ENCODE measurements at places on chromosomes 1 and 21.

DNA sequence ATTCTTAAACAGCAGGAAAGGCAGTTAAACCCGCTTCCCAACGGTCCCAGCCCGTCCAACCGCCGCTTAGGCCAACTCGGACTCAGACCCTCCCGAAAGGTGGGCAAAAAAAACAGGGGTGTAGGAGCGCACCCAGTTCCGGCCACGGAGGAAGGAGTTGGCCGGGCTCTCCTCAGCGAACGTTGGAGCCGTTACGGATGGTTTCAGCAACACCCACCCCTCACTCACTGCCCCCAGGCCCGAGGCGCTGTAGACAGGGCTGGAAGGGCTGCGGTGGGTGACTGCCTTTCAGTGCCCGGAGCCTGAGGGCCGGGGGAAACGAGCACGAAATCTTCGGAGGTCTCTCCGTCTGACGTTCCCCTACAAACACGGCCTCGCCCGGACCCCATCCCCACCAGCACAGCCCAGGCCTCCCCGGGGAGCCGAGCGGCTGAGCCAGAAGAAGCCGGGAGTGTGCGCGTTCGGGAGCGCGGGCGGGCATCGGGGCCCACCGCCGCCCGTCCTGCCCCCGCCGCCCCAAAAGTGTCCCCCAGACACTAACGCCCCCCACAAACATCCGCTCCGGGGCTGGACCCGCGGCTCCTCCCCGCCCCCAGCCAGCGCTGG lies 1.3 kb downstream of the KDM5B start:
- no peak for DNase-seq

- DNase-seq, result no peak
These were observed 26.3 kb downstream of the USP24 start for GRCh38 chr1:55188909-55189308.

DNA sequence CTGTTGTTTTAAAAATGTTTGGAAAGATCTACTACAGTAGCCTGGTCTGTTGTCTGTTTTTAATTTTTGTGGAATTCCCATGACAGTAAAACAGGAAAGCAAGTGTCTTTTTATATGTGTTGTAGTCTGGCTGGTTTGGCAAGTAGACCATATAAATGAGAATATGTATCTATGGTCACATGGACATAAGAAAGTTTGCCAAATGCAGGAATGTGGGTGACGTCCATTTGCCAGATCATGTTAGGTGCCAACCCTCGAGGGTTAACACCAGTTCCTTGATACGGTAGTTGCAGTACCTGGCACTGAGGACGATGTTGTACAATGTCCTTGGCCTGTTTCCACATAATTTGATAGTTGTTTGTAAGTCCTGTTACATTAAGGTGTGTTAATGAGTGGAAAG lies 6.2 kb downstream of the DAP3 start:
- DNase-seq, result no peak

DNA sequence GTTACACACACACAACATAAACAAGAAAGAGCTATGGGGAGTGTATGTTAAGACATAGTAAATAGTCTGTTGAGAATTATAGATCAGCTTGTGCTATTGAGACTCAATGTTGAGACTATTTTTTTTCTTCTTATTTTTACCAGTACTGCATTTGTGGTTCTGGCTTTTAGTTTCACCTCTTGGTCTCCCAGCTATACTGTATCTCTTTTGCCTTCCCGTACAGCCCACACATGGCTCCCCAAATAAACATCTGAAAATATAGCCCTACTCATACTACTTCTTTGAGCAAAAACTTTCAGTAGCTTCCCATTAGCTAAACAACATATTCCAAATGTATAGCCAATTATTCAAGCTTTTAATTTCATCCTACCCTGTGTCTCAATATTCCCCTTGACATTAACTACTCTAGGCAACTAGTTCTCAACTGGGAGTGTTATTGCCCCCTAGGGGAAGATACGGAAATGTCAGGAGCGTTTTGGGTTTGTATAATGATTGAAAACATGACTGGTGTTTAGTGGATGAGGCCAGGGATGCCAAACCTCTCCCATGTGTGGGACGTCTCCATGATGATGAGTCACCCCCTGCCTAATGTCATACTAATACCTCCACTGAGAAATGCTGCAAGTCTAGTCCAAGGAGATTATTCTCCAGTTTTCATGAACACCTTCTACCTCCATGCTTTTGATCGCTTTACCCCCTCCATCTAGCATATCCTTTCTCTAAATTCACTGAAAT lies 6.8 kb downstream of the RPE65 start:
- DNase-seq, result no peak

- DNase-seq, result no peak
These were observed 100.2 kb downstream of the CAMTA1 start for GRCh38 chr1:6885426-6885825.

DNA sequence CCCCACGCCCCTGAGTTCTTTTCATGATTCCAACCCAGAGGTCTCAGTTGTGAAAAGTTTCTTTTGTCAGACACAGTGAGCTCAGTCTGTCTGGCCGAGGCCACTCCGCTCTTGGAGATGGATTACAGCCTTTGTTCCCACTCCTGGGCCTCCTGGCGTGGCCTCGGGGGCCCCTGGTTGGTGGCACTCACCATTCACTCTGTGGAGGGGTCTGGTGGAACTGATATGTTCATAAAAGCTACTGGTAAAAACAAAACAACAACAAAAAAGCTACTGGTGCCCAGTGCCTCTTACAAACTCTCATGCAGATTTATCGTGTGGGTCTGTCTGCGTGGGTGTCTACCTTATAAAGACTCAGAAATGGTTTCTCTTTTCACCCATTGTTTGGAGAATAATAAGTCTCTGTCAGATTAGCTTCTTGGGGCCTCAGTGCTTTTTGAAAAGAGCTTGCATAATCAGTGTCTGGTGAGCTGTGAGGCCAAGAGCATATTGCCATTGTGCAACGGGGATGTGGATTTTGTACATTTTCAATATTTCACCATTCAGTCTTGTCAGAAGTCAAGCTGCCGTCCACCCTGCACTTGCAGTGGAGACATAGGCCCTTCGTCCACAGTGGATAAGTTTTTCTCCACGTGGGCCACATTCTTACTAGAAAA lies 86.7 kb downstream of the GALNT2 start:
- DNase-seq, result peak; percentile 11

- DNase-seq, result no peak
These were observed 182.6 kb downstream of the MRPL39 start for GRCh38 chr21:25424634-25425033.

GRCh38 chr1:39572379-39573096 lies 4.1 kb downstream of the PABPC4 start:
- no peak for DNase-seq
